ENCODE measurements at places on chromosomes 7 and 10.

GRCh38 chr10:112695539-112695938 is 248.5 kb downstream of the VTI1A start:
- no peak for DNase-seq

- DNase-seq: peak; percentile 76
Measured at GRCh38 chr10:89283936-89284475, 17.8 kb upstream of the IFIT2 start.

GRCh38 chr10:111207500-111207899 is 130.7 kb downstream of the ADRA2A start:
- DNase-seq: no peak

GRCh38 chr7:35498416-35498815 is 196.5 kb downstream of the HERPUD2 start:
- DNase-seq: no peak
